ENCODE measurements at places on chromosomes 1 and 21.

GRCh38 chr1:118247593-118247992, 62.6 kb upstream of the SPAG17 start:
- DNase-seq, result peak; percentile 24

DNA sequence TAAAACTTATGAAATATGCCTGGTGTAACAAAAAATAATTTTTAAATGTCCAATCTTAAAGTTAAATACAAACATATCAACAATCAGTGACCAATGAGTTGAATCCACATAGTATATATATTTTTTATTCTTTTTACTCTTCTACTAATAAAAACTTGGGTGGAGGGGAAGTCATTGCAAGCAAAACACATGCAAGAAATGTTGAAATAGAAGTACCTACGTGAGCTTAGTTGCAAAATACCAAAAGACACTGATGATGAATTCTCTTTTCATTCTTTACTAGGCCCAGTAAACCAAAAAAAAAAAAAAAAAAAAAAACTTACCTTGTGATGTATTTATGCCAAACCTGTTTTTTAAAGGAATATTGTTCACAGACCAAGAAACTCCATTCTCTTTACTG, 26.4 kb upstream of the PLA2G4A start:
- DNase-seq, result no peak

GRCh38 chr1:212760126-212760823, 31.3 kb downstream of the NSL1 start:
- no peak for DNase-seq

DNA sequence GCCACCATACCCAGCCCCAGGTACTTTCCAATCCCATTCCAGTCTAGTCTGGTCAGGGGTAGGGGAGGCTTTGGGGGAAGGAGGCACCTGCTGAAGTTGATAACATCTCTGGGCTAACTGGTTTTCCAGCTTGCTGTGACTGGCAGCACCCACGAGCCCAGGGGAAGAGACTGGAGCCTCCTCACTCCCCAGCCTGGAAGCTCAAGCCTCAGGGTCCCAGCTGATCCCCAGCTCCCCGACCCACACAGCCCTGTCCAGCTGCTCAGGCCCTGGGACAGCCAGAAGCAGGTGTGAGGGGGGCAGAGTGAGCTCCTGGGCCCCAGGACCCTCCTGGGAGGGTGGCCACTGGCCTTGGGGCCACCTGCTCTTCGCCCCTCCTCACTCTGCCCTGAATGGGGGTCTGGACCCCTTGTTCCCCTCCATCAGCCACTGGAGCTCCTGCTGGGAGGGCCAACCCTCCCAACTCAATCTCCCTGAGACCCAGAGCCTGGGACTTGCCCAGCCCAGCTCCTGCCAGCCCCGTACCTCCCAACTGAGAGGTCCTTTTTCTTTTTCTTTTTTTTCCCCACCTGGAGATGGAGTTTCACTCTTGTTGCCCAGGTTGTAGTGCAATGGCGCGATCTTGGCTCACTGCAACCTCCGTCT, 23.5 kb upstream of the RNU1-4 start:
- no peak for DNase-seq

- DNase-seq, result no peak
Measured at GRCh38 chr21:41111681-41112080, 56.3 kb upstream of the BACE2 start.

DNA sequence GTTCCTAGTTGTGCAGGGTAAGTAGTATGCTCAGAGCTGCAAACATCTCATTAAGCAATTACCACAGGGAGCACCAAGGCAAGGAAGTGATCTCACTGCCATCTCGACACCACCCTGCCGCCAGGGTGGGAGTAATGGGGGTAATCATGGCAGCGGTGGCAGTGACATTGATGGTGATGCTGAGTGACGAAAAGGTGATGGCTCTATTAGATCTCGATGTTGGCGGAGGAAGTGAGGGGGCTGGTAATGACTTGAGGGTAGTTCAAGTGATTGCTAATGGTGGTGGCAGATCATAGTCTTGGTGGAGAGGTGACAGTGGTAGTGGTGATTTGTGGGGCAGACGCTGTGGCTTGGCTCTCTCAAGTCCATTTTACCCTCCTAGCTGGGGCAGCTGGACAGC, 25.4 kb upstream of the TENT5B start:
- no peak for DNase-seq

- DNase-seq, result no peak
Measured at GRCh38 chr1:155004352-155005075, 1.9 kb downstream of the ZBTB7B start.

DNA sequence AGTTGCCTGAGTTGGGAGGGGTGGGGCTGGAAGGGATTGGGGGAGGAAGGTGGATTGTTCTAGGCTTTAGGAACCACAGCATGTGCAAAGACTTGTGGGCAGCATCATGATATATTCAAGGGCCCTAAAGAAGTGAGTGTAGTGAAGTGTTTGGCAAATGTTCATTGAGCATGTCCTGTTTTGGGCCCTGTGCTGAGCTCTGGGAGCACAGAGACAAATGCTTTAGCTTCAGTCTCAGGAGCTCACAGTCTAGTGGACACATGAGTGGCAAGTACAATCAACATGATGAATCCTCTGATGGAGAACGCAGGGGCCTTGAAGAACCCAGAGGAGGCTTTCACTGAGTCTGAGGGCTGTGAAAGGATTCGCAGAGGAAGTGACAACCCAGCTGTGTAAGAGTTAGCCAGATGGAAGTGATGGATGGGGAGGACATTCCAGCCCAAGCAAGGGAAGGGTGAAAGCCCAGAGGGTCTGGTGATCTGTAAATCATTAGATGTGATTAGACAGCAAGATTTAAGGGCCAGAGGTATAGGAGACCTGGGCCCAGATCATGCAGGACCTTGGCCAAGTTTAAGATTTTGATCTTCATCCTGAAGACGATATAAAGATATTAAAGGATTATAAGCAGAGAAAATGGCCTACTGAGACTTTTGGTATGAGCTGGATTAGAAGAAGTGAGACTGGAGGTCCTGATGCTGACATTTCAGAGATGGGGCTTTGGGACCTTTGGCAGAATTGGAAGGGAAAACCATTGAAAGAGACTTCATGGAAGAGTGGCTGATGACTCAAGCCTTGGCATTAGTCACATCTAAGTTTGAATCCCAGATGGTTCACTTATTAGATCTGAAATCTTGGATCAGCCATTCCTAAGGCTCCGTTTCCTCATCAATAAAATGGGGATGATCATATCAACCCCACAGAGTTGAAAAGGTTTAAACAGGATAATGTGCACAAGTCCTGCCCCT, 4.6 kb downstream of the IPO13 start:
- no peak for DNase-seq

- DNase-seq, result no peak
Measured at GRCh38 chr1:150185481-150185880, 35.8 kb downstream of the PLEKHO1 start.

- no peak for DNase-seq
Measured at GRCh38 chr1:242147096-242147976, 148.4 kb upstream of the MAP1LC3C start.

DNA sequence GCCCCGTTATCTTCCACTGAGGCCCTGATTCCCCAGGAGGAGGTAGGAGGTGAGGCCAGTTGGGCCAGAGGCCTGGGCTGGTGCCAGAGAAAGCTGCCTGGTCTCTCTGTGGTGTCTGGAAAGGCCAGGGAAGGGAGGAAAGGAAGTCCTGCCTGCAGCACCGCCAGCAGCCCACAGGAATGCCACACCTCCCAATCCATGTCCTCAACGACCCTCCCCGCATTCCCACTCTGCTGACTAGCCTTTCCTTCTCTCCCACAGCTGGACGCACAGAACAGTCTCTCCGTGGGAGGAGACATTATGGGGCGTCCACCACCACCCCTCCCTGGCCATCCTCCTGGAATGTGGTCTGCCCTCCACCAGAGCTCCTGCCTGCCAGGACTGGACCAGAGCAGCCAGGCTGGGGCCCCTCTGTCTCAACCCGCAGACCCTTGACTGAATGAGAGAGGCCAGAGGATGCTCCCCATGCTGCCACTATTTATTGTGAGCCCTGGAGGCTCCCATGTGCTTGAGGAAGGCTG, 18.0 kb downstream of the CSF1 start:
- DNase-seq, result no peak

DNA sequence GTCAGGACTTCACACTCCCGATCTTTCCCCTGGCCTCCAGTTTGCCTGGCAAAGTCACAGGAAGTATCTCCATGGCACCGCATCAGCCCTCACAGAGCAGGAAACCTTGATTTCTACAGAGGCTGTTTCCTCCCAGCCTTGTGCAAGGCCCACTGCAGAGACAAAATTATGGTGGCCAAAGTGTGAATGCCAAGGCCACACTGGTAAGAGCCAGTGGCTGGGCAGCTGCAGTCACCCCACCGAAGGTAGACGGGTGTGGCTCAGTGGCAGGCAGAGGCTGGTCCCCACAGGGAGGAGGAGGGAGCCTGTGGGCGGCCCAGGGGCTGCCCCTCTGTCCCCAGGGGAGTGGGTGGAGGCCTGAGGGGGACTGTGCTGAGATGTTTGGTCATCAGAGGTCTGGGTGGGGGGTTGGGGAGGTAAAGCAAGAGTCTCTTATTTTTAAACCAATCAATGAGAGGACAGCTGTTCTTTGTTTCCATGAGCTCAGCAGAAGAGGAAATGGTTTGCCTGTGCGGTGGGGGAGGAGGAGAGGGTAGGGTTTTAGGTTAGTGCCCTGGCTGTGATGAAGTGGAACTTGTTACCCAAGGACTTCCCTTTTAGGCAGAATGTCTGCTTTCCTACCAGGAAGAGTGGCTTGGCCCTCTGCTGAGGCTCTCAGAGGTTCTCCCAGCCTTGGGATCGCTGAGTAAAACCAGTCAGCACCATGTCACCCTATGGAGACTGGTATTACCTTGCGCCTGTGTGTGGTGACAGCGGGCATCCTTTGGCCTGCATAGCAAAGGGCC, 18.0 kb upstream of the BTG2 start:
- DNase-seq, result no peak

DNA sequence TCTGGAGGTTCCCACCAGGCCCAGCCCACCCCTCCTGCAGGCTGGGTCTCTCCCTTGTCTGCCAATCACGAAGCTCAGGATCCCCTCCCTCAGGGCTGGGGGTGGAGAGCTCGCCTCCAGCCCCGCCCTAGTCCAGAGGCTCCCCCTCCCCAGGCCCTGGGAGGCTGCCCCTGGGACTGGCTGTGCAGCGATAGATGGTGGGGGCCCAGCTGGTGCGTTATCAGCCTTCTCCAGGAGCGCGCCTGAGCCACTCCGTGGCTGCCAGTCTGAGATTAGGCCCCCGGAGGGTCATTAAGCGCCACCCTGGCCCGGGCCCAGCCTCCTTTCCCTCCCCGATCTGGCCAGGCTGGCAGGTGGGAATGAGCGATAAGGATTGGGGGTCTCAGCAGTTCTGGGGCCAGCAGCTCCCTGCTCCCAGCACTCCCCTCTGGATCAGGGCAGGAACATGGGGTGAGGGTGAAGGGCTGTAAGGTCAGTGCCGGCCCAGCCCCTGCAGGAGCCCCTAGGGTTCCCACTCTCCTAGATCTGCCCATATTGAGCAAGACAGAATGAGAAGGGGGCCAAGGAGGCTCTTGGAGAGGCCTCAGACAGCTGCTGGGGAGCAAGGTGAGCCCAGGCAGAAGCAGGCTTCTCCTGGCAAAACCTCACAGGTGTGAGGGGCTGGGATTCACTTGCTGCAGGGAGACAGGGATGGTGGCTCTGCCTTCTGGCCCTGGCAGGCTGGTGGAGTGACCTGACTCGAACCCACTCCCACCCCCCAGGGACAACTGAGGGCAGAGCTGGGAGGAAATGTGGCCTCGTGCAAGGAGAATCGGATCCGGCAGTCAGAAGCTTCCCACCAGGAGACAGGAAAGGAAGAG, 8.5 kb downstream of the PDZK1IP1 start:
- no peak for DNase-seq

GRCh38 chr1:84969489-84970250, 27.2 kb downstream of the MCOLN2 start:
- DNase-seq, result no peak

- no peak for DNase-seq
Measured at GRCh38 chr1:99869304-99869703, 19.1 kb downstream of the AGL start.

DNA sequence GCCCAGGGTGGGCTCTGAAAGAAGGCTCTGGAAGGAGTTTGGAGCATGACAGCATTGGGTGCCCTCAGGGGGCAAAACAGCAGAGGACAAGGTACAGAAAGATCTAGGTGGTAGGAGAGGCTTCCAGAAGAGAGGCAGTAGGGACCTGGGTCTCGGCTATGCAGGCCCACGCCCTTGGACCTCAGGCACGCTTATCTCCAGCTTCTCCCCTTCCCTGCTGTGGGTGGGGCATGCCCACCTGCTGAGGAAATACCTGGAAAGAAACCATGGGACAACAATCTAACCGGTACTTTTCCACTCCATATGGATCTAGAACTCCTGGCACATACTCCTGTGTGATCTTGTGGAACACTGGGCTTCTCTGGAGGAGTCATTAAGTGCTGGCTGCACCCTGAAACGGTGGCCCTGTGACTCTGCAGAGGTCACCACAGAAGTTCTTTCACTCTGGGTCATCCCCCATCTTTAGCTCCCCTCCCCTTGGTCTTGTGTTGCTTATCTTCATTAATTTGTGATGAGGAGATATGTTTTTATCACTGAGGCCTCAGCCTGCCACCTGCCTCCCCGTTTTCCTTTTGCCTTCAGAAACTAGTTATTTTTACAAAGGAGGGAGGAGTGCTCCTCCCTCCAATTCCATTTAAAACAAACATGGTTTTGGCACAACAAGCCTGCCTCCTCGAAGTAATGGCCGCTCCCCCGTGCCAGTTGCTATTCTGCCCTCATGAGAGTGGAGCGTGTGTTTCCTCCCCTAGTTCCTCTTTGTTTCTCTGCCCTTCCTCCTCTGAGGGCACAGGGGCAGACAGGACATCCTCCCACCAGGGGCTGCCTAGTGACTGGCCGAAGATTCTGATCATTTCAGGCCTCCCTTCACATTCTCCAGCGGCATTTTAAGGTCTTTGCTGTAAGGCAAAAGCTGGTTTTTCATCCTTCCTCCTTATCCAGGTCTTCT, 78.0 kb upstream of the ATP5PO start:
- no peak for DNase-seq

- no peak for DNase-seq
Measured at GRCh38 chr1:172567720-172568119, 34.8 kb downstream of the SUCO start.

- peak; percentile 97 for DNase-seq
Measured at GRCh38 chr1:182175361-182175931, 113.9 kb upstream of the ZNF648 start.

- no peak for DNase-seq
Measured at GRCh38 chr1:3181956-3182355, 113.0 kb downstream of the PRDM16 start.

- DNase-seq, result no peak
Measured at GRCh38 chr1:16718908-16719533, 21.3 kb upstream of the RNU1-4 start.

- DNase-seq, result no peak
Measured at GRCh38 chr1:60367532-60367931, 294.0 kb upstream of the C1orf87 start.

DNA sequence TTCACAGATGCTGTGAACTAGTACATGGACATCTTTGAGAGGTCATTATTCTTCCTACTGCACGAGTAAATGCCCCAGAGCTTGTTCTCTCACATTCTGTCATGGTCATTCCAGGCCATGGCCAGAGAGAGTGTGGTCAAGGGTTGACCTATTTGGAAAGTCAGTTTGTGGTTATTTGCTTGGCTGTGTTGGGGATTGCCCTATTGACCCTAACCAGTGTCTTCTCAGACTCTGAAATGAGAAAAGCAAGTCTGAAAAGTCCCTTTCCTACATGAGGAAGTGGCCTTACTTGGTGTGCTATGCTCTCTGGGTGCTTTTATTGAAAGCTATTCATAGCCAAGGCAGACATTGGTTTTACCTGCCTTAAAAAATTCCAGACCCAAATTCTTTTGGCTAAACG, 26.6 kb downstream of the CLIC6 start:
- DNase-seq, result no peak

Data from NCI-H345 (cell line).